ENCODE measurements at places on chromosomes 5 and 9.

- DNase-seq = no peak
Measured at GRCh38 chr5:133827011-133827410, 141.4 kb downstream of the C5orf15 start.

GRCh38 chr5:59783264-59783663, 110.3 kb downstream of the PDE4D start:
- DNase-seq = no peak

- DNase-seq = no peak
Measured at GRCh38 chr5:176447591-176447977, 601 bp upstream of the FAF2 start.

DNA sequence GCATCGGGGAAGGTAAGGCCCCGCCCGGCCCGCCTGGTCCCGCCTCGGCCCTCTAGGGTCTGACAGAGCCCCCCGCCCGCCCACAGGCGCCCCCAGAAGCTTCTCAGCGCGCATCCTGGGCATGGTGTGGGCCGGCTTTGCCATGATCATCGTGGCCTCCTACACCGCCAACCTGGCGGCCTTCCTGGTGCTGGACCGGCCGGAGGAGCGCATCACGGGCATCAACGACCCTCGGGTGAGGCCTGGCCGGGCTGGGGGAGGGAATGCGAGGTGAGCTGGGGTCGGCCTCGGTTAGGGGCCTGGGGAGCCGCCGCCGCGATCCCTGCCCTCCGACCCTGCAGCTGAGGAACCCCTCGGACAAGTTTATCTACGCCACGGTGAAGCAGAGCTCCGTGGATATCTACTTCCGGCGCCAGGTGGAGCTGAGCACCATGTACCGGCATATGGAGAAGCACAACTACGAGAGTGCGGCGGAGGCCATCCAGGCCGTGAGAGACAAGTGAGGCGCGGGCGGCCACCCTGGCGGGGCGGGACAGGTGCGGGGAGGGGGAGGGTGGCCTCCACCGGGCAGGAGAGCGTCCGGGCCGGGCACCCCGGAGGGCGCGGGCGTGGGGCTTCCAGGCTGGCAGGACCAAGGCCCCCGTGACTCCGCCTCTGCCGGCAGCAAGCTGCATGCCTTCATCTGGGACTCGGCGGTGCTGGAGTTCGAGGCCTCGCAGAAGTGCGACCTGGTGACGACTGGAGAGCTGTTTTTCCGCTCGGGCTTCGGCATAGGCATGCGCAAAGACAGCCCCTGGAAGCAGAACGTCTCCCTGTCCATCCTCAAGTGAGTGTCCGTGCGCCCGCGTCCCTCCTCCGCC, 7.1 kb downstream of the LRRC26 start:
- no peak for DNase-seq

GRCh38 chr5:93602241-93603077, 19.4 kb downstream of the NR2F1 start:
- no peak for DNase-seq

DNA sequence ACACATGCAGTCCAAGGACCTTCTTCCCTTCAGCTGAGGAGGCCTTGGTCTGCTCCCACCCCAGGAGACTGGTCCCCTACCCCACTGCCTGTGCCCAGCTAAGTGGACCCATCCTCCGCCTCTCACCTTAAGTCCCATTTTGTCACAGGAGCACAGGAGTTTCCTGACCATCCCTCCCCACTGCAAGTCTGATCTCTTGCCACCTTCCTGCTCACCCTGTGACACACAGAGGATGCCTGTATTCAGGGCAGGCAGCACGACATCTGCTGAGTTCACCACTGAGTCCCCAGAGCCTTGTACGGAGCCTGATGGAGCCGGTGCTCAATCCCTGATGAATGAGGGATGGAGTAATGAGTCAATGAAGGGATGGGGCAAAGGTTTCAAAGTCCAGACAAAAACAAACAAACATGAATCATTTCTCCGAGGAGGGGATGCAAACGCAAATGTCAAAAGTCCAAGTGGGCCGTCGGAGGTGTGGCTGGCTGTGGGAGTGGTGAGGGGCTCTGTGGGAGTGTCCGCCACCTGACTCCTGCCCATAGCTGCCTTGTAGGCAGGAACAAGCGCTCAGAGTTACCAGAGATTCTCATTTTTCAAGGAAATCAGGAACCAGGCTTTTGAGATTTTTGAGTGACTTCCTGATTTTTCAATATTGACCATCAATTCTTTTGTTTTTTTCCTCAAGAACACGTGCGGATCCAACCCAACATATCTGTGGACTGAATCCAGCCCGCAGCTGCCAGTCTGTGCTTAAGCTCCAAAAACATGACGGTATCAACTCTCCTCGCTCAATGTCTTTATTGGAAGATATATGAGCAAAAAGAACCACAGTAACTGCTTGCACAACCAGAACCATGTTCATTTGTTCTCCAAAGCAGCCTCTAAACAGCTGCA, 4.4 kb downstream of the RAPGEF1 start:
- no peak for DNase-seq

GRCh38 chr9:79637177-79637925, 65.6 kb downstream of the TLE4 start:
- no peak for DNase-seq

- DNase-seq = no peak
Measured at GRCh38 chr9:14062586-14063221, 251.2 kb downstream of the NFIB start.

DNA sequence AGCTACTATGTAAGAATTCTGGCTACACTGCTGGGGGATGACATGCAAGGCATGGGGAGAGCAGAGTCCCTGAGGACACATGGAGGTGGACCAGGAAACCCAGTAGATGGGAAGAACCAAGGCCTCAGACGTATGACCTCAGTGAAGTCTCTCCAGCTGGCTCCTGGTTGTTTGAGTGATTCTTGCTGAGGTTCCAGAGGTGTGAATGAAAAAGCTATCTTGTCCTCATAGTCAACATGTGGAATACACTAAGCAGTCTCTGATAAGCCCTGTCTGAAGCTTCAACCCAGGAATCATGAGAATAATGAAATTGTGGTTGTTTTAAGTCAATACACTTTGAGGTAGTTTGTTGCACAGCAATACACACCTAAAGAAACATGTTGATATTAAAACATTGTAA, 78.0 kb downstream of the GABRA6 start:
- DNase-seq = no peak

GRCh38 chr5:136034984-136035383, 6.2 kb downstream of the TGFBI start:
- DNase-seq = no peak

GRCh38 chr9:38017149-38017884, 51.7 kb downstream of the SHB start:
- DNase-seq = no peak

- DNase-seq = no peak
Measured at GRCh38 chr9:129362287-129363000, 184.4 kb upstream of the IER5L start.

GRCh38 chr5:178786859-178787499, 56.5 kb upstream of the ZNF354A start:
- DNase-seq = no peak

- no peak for DNase-seq
Measured at GRCh38 chr9:129878291-129878690, 43.0 kb downstream of the USP20 start.

- DNase-seq = no peak
Measured at GRCh38 chr9:8880060-8880459, 1080.5 kb upstream of the DMAC1 start.

DNA sequence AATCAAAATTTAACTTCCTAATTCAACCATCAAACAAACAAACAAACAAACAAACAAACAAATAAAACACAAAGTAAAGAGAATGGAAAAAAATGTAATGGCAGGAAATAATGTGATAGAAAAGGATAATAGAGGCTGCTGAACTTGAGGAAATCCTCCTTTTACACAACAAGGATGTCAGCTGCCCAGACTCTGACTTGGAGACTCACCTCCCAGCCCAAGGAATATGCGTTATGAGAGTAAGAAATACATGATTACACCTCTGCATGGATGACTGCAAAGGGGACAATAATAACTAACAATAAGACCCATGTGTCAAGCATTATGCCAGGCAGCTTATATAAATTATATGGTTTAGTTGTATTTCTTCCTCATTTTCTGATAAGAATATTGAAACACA, 46.6 kb upstream of the JAK2 start:
- DNase-seq = no peak

- no peak for DNase-seq
Measured at GRCh38 chr5:170444969-170445505, 55.9 kb upstream of the KCNMB1 start.

DNA sequence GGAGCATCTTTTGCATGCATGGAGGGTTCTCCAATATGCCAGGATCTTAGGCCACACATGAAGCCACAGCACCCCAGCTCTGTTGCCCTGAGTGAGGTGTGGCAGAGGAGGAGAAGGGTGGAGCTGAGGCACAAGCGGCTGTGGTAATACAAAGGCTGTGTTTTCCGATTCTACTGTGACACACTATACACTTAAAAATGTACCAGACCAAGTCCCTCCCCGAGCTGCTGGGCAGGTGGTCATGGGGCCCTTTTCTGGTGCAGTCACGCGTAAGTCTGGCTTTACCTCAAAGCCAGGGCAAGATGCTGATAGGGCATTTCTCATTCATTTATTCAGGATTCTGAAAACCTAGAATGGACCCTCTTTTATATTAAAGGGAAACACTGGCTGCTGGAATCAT, 3.7 kb downstream of the ADGRV1 start:
- DNase-seq = no peak

DNA sequence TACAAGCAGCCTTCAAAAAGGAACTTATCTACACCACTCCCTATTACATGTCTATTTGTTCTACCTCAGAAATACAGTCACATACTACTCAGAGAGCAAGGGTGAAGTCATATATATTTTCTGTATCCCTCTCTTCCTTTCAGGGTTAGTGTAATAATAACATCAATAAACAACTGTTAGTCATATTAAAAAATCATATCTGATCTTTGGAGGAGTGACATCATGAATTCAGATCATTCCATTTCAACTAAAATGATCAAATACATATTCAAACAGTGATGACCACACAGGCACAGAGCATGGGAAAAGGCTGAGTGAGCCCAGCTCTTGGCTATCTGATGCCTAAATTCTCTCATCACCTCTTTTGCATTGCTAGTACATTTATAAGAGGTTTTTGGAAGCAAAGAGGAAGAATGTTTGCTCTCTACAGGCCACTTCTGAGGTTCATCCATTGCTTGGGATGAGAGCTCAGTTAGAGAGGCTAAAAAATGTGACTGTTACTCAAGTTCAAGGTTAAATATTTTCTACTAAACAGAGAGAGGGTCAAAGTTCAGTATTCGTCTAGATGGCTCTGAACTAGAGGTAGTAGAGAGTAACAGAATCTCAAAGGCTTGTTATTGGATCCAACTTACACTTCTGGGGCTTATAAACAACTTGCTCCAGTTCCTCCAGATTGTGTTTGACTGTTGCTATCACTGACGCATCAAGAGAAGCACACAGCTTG, 39.0 kb downstream of the RIGI start:
- no peak for DNase-seq

DNA sequence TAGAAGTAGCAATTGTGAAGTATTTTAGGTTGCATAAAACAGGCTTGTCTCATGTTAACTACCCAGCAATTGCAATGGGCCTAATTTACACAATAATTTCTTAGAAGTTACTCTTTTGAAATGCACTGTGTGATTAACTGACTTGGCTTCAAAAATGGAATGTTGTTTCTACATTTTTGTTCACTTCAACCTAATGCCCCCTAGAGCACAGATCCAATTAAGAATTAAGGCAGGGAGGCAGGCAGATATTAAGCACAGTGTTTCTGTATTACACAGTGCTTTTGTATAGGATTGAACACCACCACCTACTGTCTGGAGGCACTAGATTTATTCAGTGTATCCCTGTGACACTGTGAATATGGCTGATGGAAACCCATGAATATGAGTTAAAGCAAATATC, 302.1 kb downstream of the FBXL17 start:
- no peak for DNase-seq

DNA sequence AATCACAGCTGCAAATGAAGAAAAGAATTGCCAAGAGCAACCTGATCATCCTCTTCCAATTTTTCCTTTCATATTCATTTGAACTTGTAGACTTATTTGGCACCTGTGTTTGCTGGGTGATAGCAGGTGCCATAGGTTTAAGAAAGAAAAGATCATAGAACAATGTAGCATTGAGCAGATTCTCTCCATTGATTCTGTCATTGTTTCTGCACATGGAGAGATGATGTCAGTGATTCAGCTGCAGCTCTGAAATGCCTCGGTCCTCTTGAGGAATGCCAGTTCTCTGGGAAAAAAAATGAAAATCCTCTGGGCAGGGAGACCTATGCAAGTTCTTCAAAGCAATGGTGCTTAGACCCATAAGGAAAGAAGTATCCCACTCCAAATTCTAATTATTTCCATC, 418.1 kb upstream of the KLF4 start:
- no peak for DNase-seq

GRCh38 chr9:127664678-127665507, 41.9 kb upstream of the CFAP157 start:
- no peak for DNase-seq

- no peak for DNase-seq
Measured at GRCh38 chr5:174609116-174609515, 115.3 kb upstream of the MSX2 start.

DNA sequence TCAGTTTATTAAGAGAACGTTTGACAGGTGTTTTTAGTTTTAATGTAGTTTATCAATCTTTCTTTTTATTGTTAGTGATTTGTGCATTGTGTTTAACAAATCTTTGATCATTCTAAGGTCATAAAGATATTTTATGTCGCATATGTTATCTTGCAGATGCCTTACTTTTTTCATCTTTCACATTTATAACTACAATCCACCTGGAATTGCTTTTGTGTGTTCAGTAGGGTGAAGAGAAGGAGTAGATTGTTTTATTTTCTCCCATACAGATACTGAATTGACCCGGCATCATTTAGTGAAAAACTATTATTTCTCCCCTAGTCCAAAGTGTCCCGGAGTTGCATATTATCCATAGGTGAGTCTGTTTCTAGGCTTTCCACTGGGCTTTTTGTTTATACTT, 179.4 kb upstream of the RGMB start:
- no peak for DNase-seq

DNA sequence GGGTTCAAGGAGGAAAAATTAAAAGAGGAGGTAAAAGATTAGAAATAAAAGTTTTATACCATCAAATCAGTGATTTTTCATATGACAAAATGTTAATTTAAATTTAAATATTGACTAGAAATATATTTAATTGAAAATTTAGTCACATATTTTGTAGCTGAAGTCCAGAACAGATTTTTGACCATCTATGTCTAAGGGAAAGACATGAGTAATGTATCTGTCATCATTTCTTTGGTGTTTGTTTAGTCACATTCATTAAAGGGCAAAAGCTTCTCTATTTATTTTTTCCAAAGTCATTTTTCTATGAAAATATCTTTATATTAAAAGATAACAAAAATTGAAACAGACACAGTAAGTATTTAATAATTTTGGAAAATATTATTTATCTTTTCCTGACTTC, 252.0 kb upstream of the ISL1 start:
- no peak for DNase-seq
